ENCODE measurements at places on chromosomes 5 and 9.

GRCh38 chr5:8060235-8060952 lies 191.4 kb downstream of the MTRR start:
- DNase-seq: no peak

- DNase-seq: no peak
These were observed 203.7 kb downstream of the SEMA6A start for GRCh38 chr5:116370886-116371285.

- no peak for DNase-seq
These were observed 6.5 kb upstream of the HMCN2 start for GRCh38 chr9:130259044-130259443.

DNA sequence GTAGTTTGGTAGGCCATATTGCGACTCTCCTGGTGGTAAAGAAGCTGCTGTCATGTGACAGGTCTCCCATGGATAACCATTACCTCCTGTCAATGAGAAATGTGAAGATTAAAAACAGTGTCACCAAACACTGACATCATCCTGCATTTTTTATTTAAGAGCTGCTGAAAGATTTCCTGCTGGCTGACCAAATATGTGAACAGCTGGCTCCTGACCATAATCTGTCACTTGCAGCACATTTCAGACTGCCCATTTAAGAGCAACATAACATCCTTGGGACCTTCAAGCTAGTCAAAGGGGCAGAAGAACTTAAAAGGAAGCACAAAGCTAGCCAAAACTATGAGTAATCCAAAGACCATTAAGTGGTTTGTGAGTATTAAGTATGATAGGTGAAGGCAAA lies 288.0 kb downstream of the IZUMO3 start:
- DNase-seq: no peak

DNA sequence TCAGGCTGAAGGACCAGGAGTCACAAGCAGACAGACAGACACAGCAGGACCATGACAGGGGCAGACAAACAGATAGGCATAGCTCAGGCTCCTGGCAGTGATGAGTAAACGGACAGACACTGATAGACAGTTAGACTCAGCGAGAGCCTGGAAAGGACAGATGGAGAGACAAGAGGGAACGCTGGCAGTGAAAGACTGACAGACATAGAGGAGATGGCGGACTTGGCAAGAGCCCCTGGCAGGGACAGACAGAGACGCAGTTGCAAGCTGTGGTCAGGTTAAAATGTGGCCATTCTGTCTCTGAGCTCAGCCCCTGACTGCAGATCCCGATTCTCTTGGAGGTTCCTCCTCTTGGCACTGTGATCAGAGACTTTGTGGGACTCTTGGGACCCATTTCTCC lies 13.6 kb downstream of the CSF2 start:
- no peak for DNase-seq

DNA sequence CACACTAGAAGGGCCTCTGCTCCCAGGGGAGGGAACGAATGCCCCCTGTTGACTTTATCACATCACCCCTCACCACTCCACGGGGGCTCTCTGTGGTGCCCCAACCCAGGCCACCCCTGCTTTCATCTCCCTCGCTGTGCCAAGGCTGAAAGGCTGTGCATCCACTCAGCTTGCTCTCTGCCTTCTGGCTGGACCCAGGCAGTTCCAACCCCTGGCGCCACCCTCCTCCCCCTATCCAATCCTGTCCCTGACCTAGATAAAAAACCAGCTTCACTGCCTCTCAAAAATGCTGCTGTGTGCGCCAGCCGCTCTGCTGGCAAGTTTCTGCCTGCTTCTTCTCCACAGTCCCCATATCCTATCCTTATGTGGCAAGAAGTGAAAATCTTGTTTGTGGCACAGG lies 22.4 kb upstream of the CORO2A start:
- no peak for DNase-seq

- peak; percentile 83 for DNase-seq
These were observed 7.3 kb upstream of the RHOBTB3 start for GRCh38 chr5:95723632-95724369.

DNA sequence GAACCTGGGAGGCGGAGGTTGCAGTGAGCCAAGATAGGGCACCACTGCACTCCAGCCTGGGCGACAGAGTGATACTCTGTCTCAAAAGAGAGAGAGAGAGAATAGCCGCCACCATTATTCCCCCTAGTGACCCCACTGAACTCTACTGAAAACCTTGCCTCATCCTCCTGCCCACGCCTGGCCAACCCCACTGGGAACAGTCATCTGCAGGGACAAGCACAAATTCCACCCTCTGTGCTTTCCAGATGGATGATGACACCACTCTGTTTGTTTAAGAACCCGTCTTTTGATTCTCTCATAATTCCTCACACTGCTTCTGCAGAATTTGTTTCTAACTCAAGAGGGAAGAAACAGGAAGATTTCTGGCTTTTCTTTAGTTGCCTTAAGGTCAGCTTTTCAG lies 12.2 kb downstream of the BHMT2 start:
- DNase-seq: no peak

DNA sequence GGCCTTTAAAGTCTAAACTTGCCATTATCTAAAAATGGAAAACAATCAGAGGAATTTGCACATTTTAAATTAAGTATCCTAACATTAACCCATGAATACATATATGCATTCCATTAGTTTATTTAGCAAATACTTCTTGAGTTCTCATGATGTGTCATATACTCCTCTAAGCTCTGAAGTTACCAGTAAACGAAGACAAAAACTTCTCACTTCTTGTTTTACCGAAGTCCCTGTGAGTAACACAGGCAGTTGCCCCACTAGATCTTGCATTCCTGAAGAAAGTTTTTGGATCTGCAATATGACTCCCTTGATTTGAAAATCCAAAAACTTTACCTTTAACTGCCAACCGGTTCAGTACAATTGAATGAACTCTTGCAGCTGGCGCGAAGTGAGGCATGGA lies 439.0 kb upstream of the MPDZ start:
- no peak for DNase-seq

- no peak for DNase-seq
These were observed 64.5 kb downstream of the PRR16 start for GRCh38 chr5:120528609-120529008.

DNA sequence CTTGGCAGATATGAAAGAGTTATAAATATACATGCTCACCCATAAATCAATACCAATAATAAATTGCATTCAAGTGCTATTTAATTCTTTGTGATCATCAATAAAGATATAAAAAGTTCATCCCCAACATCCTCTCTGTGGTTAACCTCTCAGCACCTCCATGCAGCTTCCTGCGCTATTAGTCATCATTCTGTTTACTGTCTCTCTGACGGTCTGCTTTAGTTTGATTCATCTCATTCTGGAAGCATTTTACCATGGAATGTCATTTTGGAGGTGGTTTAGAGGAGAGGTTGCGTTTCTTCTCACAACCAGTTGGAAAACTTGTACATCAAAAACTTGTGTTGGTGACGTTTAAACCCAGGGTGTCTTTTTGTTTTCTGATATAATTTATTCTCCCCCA lies 486.6 kb downstream of the BRINP1 start:
- DNase-seq: no peak

DNA sequence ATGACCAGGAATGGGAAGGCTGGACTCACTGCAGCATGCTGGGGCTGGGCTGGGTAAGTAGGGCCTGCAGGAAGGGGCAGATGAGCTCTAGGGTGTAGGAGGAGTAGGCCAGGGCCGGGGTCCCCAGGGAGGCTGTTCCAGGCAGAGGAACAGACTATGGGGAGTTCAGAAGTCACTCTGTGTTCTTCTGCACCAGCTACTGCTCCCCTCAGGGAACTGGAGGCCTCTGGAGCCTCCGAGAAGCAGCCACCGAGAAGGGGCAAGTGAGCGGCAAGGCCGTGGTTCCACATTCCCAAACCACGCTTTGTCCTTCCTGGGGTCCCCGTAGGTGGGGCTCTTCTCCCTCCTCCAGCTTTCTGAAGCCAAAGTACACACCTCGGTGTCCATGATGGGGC lies 8.4 kb upstream of the SLC2A6 start:
- no peak for DNase-seq

GRCh38 chr5:956941-957747 lies 51.5 kb upstream of the NKD2 start:
- DNase-seq: no peak

- no peak for DNase-seq
These were observed 143.7 kb downstream of the C5orf15 start for GRCh38 chr5:133824661-133825254.

DNA sequence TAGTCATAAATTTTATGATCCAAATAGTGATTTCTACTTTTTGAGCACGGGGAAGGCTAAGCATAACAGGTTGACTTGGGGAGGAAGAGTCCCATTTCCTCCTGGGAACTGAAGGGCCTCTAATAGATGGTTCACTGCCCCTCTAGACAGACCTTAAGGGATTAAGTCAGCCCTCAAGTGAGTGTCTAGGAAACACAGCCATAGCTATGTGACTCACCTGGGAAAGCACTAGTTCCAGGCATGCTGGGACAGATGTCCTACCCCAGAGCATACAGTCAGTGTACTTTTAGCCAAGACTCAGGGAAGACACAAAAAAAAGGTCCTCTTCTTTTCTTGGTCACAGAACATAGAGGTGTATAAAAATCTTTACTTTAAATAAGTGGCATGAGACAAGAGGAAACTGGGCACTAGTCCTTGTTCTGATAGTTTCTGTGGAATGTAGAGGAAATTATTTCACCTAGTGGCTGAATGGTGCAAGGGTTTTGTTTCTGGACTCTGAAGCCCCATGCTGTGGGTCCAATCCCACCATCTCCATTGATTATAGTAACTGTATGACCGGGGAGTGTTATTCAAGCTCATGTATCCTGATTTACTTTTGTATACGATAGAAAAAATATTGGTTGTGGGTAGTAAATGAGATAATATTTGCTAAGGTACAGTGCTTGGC lies 86.0 kb downstream of the NREP start:
- DNase-seq: no peak

- peak; percentile 38 for DNase-seq
These were observed 49.3 kb upstream of the ZNF366 start for GRCh38 chr5:72556351-72557166.

DNA sequence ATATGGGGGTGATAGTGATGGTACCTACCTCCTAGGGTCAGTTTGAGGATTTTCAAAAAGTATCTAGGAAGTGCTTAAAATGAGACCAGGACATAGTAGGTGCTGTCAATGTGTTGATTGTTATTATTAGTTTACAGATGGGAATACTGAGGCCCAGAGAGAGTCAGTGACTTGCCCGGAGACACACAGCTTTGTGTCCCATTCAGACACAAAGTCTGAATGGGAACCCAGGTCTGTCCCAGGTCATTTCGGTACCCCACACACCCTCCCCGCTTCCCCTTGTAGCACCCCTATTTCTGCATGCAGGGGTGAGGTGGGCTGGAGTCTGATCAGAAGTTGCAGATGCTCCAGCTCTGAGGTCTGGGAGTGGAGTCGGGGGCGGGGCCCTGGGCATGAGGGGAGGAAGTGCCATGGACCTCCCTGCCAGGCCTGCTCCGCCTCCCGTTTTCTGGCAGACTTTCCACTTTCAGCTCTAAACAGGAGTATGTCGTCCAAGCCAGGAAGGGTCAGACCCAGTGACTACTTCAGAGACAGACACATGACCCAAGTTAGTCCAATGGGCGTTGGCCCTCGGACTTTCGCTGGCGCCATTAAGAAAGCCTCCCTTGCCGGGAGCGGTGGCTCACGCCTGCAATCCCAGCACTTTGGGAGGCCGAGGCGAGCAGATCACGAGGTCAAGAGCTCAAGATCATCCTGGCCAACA lies 3.2 kb upstream of the DBN1 start:
- DNase-seq: no peak

DNA sequence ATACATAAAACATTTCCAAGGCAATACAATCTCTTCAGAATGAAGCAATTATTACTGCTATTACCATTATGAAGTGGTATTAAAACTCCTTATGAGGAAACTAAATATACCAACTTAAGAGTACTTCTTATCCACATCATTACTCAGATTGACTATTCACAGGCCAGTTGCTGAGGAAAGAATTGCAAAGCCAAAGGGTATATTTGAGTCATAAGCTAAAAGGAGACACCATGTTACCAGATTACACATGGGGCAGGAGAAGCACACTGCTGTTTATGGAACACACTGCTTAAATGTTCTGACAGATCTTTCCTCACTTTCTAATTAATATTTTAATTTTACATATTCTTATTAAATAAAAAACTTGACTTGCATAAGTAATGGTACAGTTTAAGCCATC lies 1726.4 kb upstream of the NUDT12 start:
- no peak for DNase-seq

DNA sequence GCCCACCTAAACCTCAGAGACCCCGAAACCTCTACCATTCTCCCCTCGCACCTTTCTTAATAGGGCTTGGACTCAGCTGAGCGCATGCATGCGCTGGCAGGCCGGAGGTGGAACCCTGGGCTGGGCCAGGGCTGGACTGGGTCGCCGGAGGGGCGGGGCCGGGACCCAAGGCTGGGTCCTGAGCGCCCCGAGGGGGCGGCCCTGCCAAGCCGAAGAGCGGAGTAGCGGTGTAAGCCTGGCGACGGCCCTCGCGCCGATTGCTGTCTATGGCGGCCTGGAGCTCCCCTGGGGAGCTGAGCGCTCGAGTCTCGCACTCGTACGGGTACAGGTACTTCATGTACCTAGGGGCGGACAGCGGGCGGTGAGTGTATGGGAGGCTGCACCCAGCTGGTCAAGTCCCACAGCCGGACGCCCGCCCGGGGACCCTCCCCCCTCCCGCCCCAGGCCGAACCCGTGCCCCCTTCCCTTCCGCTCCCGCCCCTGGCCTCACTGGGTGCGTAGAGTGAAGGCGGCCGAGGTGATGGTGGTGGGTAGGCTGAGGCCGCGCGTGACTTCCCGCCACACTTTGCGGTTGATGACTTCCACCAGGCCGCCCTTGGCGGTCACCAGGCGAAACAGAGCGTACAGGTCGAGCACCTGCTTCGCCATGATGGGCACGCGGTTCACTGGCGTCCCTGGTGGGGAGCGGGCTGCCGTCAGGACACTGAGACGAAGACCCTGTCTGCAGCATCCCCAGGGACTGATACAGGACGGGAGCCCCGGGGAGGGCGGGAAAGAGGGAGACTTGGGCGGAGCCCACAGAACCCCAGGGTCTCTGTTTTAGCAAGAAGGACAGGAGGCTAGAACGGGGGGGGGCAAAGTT lies 3.3 kb upstream of the DCTN3 start:
- DNase-seq: no peak

GRCh38 chr9:114304416-114305188 lies 18.3 kb upstream of the ORM1 start:
- no peak for DNase-seq

DNA sequence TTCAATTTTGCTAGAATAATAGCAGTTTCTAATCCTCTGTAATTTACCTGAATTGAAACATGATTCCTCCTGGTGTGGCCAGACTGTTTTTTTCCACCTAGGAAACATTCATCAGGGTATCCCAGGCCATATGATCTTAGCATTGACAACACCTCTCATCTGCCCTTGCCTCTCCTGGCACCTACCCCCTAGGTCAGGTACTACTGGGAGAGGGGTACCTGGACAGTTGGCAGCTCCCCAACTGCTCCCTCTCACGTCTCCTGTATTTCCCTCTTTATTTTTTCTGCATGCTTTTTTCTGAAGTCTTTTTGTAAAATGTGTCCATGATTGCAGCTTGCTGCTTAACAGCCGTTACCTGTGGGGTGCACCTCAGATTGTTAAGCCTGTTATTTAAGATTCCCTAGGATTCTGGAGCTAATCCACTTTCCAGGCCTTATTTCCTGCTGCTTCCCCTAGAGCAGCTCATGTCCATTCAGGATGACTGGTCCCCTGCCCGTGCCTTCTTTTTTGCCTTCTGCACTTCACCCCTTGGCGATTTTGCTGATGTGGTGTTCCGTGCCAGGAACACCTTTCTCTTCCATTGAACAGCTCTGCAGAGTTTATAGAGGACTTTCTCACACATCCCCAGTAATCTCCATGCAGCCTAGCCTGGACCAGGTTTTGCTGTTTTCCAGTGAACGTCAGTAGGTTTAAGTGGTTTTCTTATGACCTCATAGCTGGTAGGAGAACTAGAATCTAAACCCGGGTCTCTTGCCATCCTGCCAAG lies 33.6 kb downstream of the SNX30 start:
- no peak for DNase-seq

GRCh38 chr5:19676895-19677294 lies 311.1 kb downstream of the CDH18 start:
- no peak for DNase-seq
